Activated CD4-positive, alpha-beta memory T cell treated with anti-CD3 and anti-CD28 coated beads, Interleukin-2, amount 10 ng/mL, durations not matched to agents 7 days and 5 days (primary cell): ENCODE measurements at places on chromosomes 3 and 15.

DNA sequence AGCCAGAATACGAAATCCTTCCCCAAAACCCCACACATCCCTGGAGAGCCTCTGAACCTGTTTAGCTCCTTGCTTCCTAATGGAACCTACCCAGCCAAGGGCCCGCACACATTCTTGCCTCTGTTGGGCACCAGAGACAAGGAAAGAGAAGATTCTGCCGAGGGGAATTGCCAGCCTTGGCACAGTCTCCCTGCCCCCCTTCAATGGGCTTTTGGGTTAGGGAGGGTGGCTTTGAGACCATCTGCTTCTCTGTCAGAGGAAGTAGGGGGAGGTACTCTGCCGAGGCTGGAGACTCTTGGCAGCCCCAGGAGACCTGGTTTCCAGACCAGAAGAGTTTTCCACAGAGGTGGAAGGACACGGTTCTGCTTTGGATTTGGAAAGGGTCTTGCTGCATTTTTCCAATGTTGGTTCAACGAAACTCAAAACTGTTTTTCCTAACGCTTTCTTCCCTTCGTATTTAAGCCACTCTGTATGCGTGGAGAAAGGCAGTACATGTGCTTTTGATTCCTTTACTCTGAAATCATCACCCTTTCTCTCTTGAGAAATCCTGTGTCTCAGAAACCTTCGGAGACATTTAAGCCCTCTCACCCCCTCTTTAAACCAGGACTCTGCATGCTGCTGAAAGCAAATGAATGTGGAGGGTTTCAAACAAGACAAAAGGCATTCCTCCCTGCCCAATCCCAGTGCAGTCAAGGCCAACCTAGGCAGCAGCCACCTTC, 78.8 kb upstream of the PRR23C start:
- no peak for DNase-seq

GRCh38 chr3:81965696-81966095, 204.3 kb upstream of the GBE1 start:
- DNase-seq = no peak

DNA sequence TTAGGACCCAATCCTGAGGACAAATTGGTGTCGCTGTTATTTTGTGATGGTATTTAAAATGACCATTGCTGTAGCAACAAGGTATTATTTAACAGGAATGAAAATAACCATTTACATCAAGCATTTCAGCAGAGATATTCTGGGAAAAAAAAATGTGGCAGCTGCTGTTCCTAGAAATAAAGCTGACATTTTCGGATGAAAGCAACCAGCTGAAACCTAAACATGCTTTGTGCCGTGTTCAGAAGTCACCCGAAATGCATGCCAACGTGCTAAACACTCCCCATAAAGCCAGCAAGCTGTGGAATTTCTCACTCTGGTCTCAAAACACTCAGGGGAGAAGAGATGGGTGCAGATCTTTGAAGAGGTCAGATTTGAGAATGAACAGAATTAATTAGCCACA, 31.5 kb upstream of the TAFA4 start:
- no peak for DNase-seq

- DNase-seq = no peak
Observed at GRCh38 chr15:80684697-80685096, 10.4 kb upstream of the ABHD17C start.

GRCh38 chr3:52504977-52505376, 9.8 kb downstream of the STAB1 start:
- DNase-seq = no peak

DNA sequence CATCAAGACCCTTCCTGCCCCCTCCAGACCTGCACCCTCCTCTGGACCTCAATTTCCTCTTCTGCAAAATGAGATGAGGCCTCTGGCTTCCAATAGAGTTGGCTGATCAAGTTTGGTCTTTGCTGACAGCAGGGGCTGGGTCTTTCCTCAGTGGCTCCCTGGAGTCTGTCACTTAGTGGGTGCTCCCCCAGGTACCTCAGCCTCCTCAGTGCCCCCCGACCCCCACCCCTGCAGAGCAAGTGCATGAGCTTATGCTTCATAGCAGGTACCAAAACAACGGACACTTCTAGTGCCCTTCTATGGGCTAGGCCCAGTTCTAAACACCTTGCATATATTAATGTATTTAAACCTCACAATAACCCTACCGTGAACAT, 6.9 kb upstream of the PLXND1 start:
- DNase-seq = no peak

GRCh38 chr3:173411375-173411973, 13.9 kb downstream of the NLGN1 start:
- DNase-seq = no peak

DNA sequence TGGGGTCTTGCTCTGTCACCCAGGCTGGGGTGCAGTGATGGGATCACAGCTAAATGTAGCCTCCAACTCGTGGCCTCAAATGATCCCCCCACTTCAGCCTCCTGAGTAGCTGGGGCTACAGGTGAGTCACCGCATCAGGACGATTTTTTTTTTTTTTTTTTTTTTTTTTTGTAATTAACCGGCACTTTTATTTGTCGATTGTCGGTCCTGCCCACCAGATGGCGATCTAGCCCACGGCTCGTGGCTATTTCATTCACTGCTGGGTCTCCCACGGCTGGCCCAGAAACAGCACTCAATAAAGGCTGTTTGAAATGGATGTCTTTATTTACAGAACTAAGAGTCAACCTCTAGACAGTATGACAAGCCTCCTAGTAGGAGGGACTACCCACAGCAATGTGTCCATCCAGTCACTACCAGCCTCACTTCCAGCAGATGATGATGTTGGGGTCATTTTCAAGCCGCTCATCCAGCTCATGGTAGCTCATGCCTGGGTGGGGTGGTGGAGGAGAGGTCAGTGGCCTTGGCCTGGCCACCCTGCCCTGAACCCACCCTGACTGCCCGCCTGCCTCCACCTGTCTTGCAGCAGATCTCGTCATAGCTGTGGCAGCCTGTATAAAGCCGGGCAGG, 1.8 kb upstream of the ZMYND10 start:
- peak; percentile 83 for DNase-seq

DNA sequence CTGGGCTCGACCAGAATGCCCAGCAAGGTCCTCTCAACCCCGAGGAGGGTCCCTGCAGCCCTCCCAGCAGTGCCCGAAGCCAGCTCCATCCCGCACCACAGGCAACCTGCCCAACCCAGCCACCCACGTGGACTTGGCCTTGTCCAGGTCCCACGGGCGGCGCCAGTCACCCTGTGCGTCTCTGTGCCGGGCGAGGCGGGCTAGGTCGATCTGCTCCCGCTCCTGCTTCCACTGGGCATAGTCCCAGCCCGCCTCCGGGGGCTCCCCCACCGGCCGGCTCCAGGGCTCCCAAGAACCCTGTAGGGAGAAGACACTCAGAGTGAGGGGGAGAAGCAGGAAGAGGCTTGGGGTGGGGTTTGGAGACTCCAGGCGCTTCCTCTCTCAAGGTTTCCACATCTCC, 3.1 kb downstream of the CCDC9B start:
- DNase-seq = no peak

GRCh38 chr15:65396283-65396964, 18.6 kb upstream of the IGDCC3 start:
- DNase-seq = no peak

- no peak for DNase-seq
Observed at GRCh38 chr3:146142757-146143156, 18.2 kb downstream of the PLOD2 start.

GRCh38 chr15:68492855-68493254, 60.9 kb upstream of the ITGA11 start:
- no peak for DNase-seq

DNA sequence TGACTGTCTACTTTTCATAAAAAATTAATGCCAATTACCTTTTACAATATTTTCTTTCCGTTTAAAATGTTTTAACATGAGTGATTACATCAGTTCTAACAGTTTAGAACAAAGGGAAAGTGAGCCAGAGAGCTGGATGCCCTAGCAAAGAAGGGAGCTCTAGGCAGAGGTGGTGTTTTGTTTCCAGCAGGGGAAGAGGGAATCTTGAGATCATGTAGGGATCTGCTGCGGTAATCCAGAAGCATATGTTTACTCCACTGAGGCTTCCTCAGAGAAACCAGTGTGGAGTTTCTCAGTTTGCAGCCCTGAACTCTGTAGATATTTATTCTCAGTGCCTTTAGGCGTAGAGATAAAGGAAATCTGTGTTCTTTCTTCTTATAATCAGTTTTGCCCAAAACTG, 399.3 kb downstream of the NLGN1 start:
- no peak for DNase-seq

DNA sequence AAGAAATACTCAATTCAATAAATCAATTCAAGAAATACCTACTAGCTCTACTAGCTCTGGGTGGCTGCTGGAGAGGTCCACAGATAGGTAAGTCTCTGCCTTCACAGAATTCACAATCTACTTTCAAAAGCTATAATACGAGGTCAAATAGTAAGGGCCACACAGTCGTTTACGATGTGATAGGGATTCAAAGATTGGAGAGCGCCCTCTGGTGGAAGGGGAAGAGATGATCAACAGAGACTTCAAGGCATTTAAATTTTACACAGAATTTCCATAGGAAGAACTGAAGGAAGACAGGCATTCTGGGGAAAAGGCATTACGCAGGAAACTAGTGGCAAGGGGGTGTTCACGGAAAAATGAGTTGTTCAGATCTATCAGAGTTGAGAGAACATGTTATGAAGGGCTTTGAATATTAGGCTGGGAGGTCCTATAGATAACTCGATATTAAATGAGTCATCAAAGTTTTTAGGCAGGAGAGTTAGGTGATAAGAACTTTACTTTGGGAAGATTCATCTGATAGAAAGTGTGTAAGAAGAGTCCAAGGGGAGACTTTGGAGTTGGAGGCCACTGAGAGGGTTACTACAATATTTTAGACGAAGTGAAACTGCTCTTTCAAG, 128.8 kb downstream of the FRMD5 start:
- DNase-seq = peak; percentile 62

DNA sequence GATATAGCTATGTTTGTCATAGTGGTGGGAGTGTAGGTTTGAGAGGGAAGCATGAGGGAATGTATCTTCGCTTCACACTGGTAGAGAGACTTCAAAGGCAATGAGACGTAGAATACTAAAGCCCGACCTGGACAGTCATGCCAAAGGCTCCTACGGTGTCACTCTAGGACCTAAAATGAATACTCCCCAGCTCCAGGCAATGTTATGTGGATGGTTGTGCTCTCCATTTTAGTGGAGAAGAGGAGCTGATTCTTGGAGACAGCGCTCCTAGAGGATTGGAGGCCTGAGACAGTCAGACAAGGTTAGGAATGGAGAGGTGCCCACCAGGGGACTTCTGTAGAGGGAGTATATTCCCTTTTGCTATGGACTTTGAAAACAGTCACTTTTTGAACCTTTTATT, 260.1 kb downstream of the MEX3B start:
- DNase-seq = no peak

GRCh38 chr3:196868297-196868661, 559 bp downstream of the SENP5 start:
- peak; percentile 35 for DNase-seq

- DNase-seq = no peak
Observed at GRCh38 chr15:47796830-47797229, 79.5 kb downstream of the SEMA6D start.

DNA sequence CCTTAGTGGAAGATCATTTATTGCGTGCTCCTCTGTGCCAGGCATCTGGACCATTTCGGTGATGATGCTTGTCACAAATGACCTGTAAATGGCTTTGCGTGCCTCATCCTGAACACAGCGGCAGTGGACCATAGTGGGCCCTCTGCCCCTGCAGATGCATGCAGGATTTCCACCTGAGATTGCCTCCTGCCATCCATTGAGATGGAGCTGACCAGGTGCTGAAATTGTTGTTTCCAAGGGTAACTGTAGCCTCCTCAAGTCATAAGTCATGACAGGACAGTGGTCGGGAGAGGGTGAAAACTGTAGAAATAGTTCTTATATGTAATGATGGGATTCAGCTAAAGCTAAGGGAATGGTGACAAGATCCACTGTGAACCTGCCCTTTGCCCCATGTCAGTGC, 35.5 kb downstream of the CLSTN2 start:
- DNase-seq = no peak

DNA sequence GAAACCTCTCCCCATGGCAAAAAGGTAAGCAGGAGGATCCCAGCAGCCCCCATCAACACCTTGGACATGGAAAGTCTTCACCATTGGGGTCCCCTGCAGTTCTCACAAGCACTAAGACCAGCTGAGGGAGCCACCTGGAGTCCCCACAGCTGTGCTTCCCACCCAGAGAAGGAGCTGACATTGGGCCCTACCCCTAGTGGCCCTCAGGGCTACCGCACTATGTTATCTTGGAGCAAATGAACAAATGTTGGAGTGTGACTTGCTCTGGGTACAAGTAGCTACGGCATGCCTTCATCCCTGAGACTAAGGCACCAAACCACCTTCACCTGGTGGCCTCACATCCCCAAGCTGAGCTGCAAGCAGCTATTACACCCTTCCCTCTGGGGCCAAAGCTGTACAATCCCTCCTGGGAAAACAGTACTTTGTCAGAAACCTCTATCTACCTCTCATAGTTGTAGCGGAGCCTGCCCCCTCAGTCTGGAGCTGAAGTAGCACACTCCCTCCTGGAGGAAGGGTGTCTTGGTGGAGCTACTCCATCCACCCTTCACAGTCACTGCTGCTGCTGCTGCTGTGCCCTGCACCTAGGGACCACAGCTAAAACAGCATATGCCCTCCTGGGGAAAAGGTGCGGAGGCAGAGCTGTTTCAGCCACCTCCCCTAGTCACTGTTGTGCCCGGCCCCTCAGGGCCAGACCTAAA, 42.7 kb downstream of the SERP1 start:
- no peak for DNase-seq

GRCh38 chr3:14206548-14207177, 28.0 kb downstream of the LSM3 start:
- DNase-seq = no peak

DNA sequence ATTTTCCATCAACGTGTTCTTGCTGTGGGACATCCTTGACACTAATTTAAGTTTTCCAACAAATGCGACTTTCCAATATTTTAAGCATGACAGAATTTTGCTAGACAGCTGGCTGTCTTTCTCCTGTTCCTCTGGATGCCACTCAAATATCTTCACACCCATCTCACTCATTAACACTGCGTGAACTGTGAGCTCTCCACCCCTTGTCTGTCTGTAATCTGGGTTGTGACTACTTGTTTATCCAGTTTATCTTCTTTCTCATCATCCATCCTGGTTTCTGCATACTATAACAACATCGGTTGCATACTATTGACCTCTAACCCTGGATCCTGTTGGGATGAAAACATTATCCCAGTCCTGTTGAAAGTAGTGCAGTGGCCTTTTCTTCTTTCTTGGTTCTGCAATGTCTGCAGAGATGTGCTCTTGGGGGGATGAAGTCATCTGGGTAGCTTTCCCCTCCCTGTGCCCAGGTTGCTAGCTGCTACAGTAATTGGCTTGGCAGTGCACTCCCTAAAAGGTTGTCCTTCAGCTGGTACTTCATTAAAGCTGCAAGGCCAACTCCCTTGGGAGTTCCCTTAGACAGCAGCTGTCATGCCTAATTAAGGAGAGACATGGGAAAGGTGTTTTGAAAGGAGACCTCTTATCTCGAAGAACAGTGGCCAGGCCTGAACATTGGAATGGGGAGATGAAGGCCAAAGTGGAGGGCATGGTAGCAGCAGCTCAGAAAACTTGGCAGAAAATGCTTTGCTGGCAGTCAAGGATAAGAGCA, 24.7 kb downstream of the KAT2B start:
- DNase-seq = no peak

GRCh38 chr15:91306144-91306543, 206.1 kb downstream of the SV2B start:
- no peak for DNase-seq
